Osteoblast (primary cell): ENCODE measurements at places on chromosomes 2 and 18.

DNA sequence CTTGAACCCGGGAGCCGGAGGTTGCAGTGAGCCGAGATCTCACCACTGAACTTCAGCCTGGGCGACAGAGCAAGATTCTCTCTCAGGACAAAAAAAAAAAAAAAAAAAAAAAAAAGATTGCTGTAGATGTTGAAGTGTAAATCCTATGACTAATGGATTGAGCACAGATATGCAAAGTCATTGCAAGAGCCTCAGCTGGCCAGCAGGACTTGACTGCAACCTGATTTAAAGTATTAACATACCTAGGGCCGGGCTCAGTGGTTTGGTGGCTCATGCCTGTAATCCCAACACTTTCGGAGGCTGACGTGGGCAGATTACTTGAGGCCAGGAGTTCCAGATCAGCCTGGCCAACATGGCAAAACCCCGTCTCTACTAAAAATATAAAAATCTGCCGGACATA, 103.4 kb upstream of the MSH2 start:
- peak; percentile 88 for DNase-seq

- no peaks in the 10 kb centered on the region for H3K36me3 ChIP-seq
- peaks cover 68% of the 10 kb centered on the region for H3K4me1 ChIP-seq
- H3K4me3 ChIP-seq: no peak overlapping the region
- no peaks in the 10 kb centered on the region for H3K27me3 ChIP-seq
These were observed 40.2 kb downstream of the EPAS1 start for GRCh38 chr2:46337208-46337994.

DNA sequence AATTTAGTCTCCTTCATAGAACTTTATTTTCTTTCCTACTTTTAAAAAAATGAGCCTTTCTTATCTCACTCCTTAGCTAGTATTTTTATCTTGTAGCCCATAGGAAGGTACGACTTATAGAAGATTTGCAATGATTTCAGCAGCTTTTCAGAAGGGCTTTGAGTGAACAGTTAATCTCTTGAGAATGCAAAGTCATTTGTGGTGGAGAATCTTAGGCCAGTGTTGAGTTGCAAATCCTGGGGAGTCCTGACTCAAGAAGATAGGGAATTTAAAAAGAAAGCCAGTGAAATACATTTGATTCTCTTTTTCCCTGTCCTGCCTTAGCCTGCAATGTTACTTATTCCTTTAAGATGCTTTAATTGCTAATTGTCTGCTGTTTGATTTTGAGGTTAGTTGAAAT, 33.6 kb downstream of the LYPD6 start:
- no peak for DNase-seq
- H3K27ac ChIP-seq: no peak overlapping the region
- no peak overlapping the region for H3K4me3 ChIP-seq
- H3K27me3 ChIP-seq: no peaks in the 10 kb centered on the region
- H3K36me3 ChIP-seq: no peaks in the 10 kb centered on the region

GRCh38 chr2:183919167-183919566, 679.2 kb upstream of the ZNF804A start:
- no peak overlapping the region for H3K4me3 ChIP-seq
- H3K27ac ChIP-seq: no peak overlapping the region
- no peaks in the 10 kb centered on the region for H3K4me1 ChIP-seq

DNA sequence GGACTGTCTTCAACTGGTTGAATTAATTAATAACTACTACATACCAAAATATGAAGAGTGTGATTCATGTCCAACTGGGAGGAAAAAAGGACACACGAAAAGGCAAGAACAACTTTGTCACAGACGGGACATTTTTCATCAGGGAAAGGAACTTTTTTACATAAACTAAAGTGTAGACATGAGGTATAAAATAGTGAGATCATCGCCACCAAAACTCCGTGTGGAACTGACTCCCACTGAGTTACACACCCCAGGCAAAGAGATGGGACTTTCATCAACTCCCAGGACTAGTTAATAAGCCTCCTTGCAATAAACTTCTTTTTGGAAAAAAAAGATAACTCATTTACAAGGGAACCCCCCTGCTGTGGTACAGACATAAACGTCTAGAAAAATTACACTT, 12.9 kb upstream of the NMI start:
- H3K4me3 ChIP-seq: no peak overlapping the region
- H3K27me3 ChIP-seq: no peaks in the 10 kb centered on the region
- peaks cover 9% of the 10 kb centered on the region for H3K4me1 ChIP-seq
- H3K36me3 ChIP-seq: no peaks in the 10 kb centered on the region
- H3K27ac ChIP-seq: no peak overlapping the region
- DNase-seq: no peak

- no peak overlapping the region for H3K4me3 ChIP-seq
- DNase-seq: no peak
- H3K27me3 ChIP-seq: no peaks in the 10 kb centered on the region
These were observed 116.8 kb upstream of the SPRED2 start for GRCh38 chr2:65549257-65549627.

- no peak for DNase-seq
- no peaks in the 10 kb centered on the region for H3K4me1 ChIP-seq
- no peaks in the 10 kb centered on the region for H3K36me3 ChIP-seq
- no peak overlapping the region for H3K27ac ChIP-seq
These were observed 315.2 kb downstream of the TMX3 start for GRCh38 chr18:68399721-68400120.

DNA sequence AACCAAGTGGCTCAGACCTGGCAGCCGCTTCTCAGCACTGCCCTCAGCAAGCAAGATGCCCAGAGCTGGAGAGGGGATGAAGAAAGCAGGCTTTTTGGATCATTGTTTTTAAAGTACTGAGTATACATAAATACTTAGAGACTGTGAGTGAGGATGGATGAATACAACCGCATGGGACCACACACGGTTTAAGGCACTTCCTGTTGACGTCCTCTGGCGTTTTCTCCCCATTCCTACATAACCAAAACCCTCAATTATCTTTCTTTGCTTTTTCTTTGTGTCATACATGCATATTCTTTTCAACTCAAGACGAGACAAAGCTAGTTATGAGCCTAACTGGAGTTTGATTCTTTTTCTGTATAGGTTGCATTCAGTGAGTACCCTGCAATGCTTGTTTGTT, 198.4 kb downstream of the GALR1 start:
- no peak for DNase-seq
- H3K36me3 ChIP-seq: no peaks in the 10 kb centered on the region
- no peaks in the 10 kb centered on the region for H3K27me3 ChIP-seq
- H3K4me1 ChIP-seq: no peaks in the 10 kb centered on the region
- H3K27ac ChIP-seq: no peak overlapping the region

DNA sequence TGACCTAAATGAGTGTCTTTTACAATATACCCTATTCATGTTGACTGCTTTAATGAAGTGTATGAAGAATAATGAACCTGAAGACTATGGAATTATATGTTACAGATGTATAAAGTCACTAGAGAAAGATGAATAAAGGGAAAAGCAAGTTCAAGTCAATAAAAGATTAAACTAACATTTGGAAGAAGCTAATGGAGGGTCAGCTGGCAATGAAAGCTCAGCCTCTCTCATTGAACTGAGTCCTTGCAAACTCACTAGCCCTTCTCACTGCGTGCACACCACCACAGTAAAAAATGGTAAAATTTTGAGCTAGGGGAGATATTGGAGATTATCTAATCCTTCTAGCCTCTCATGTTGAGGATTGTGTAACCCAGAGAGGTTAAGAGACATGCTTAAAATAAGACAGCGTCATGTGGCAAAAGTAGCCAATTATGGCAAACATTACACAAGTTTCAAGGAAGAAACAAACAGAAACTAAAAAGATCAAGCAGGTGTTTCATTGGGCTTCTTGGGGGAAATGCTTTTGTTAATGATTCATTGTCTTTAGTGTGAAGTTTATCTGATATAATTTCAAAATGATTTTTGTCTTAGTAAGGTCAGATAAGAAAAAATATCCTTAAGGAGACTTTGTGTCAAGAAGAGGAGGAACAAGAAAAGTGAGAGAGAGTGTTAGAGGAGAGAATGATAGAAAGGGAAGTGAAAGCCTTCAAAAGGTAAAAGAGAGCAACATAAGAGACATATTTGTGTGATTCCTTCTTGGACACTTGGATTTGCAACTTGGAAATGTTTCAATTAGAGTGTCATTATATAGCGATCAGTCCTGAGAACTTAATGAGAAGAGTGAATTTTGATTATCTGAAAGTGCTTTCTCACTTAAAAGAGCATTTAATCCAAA, 893.7 kb upstream of the FAM98A start:
- no peaks in the 10 kb centered on the region for H3K27me3 ChIP-seq
- no peak overlapping the region for H3K4me3 ChIP-seq
- no peaks in the 10 kb centered on the region for H3K4me1 ChIP-seq

DNA sequence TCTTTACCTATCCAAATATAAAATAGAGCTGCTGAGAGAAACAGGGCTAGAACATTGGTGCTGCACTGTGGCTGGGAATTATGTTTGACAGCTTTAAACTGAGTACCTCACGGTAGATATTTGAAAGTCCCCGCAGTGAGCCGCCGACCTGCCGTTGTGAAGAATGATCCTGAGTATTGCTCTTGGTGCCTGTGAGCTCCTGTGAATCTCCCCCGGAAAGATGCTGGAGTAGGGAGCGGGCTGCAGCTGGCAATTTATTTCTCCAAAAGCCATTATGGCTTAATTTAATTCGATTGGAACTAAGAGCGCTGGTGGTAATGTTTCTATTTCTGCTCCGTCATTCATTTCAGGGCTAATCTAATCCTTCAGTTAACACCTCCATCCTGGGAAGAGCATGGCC, 129.4 kb upstream of the TPO start:
- no peak overlapping the region for H3K4me3 ChIP-seq
- no peaks in the 10 kb centered on the region for H3K36me3 ChIP-seq
- no peak for DNase-seq
- H3K27ac ChIP-seq: no peak overlapping the region

DNA sequence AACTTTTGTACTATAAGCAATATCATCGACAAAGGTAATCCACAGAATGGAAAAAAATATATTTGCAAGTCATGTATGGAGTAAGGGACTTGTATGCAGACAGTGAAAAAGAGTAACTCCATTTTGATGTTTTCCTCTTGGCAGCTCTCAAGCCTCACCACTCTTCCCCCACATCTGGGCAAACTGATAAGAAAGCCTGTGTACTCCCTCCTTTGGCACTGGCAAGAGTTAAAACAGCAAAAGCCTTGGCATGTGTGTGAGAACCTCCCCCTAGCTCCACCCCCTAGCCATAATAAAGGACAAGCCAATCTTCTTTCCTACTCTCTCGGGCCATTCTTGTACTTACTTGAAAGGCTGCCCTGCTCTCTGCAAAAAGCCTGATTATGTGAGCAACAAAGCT, 335.2 kb downstream of the LRATD1 start:
- no peak for DNase-seq
- no peaks in the 10 kb centered on the region for H3K36me3 ChIP-seq
- H3K4me3 ChIP-seq: no peak overlapping the region
- H3K4me1 ChIP-seq: no peaks in the 10 kb centered on the region

- no peaks in the 10 kb centered on the region for H3K36me3 ChIP-seq
- no peaks in the 10 kb centered on the region for H3K4me1 ChIP-seq
- DNase-seq: peak; percentile 31
- no peak overlapping the region for H3K27ac ChIP-seq
- no peaks in the 10 kb centered on the region for H3K27me3 ChIP-seq
These were observed 29.7 kb upstream of the ALLC start for GRCh38 chr2:3628241-3628679.

DNA sequence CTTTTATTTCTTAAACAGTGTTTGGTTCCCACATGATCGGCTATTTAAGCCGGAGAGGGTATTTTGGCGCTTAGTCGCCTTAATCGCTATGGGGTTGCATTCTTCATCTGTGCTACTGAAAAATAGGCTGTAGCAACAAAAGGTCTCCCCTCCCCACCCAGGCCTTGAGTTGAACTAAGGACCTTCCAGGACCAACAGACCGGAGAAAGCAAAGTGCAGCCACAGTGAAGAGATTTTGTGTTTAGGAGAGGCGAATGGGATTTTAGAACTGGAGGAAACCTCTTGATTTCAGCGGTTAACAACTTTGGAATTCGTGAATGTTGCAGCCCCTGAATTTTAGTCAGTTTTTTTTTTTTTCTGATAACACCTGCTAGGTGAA, 1.4 kb downstream of the ITGA6 start:
- H3K27ac ChIP-seq: no peak overlapping the region
- H3K27me3 ChIP-seq: peaks cover 22% of the 10 kb centered on the region
- peak overlapping the region; percentile 73 for H3K4me3 ChIP-seq
- H3K36me3 ChIP-seq: no peaks in the 10 kb centered on the region
- peak; percentile 68 for DNase-seq

GRCh38 chr2:233449081-233449901, 95.0 kb downstream of the DGKD start:
- peak; percentile 97 for DNase-seq
- no peak overlapping the region for H3K27ac ChIP-seq
- no peak overlapping the region for H3K4me3 ChIP-seq

DNA sequence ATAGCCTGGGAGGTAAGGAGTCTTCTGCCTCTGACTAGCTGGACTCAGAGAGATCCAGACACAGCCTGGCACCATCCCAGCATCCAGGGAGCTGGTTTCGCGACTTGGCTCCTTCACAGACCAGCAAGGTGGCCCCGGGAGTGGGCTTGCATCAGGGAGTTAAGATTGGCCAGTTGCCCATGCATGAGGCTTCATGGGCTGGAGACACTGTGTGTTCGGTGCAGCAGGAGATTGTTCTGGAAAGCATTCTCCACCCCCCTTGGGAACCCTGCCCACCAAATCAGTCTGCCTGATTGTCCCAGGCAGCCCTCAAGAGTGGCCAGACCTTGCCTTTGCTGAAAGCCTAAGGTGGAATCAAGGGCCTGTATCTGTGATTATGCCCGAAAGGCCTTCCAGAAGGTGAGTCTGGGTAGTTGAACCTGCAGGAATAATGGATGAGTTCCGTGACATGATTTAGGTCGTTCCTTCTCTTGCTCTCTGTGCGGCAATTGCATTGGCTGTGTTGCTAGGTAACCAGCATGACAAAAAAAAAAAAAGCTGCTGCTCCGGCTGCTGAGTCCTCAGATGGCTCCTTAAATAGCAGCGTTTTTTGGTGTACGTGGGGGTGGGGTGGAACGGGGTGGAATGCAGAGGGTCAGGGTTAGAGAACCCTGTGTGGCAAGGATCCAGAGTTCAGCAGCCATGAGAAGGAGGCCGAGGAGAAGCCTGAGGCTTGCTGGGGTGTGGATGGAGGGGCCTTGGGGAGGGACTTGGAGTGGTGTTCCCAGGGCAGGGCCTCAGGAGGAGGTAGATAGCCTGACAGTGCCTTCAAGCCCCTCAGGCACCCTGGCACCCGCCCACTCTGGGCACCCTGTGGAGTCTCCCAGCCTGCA, 93.0 kb upstream of the MCFD2 start:
- H3K27ac ChIP-seq: peak overlapping the region; percentile 53
- H3K4me1 ChIP-seq: peaks cover 16% of the 10 kb centered on the region
- DNase-seq: peak; percentile 90
- peaks cover 91% of the 10 kb centered on the region for H3K36me3 ChIP-seq

GRCh38 chr2:178928077-178928476, 120.9 kb upstream of the TTN start:
- H3K4me3 ChIP-seq: no peak overlapping the region
- no peak overlapping the region for H3K27ac ChIP-seq
- no peaks in the 10 kb centered on the region for H3K27me3 ChIP-seq

GRCh38 chr18:61988100-61988499, 95.3 kb upstream of the RNF152 start:
- H3K4me3 ChIP-seq: no peak overlapping the region
- H3K4me1 ChIP-seq: peaks cover 22% of the 10 kb centered on the region
- no peaks in the 10 kb centered on the region for H3K27me3 ChIP-seq
- DNase-seq: no peak
- H3K36me3 ChIP-seq: no peaks in the 10 kb centered on the region

- no peaks in the 10 kb centered on the region for H3K4me1 ChIP-seq
- H3K27ac ChIP-seq: no peak overlapping the region
- peaks cover 15% of the 10 kb centered on the region for H3K27me3 ChIP-seq
- H3K36me3 ChIP-seq: no peaks in the 10 kb centered on the region
These were observed 29.3 kb downstream of the MERTK start for GRCh38 chr2:111927723-111928122.

GRCh38 chr2:67534745-67535144, 137.6 kb downstream of the ETAA1 start:
- no peaks in the 10 kb centered on the region for H3K27me3 ChIP-seq
- H3K36me3 ChIP-seq: no peaks in the 10 kb centered on the region
- no peak for DNase-seq
- no peak overlapping the region for H3K27ac ChIP-seq
